ENCODE measurements at places on chromosomes 7 and 10. TPM values are rescaled to one million over a fixed set of nuclear protein-coding genes. Genes with fewer than 3 reads are reported as not detected.
A peak's percentile ranks its signal among the peaks of the same experiment; 100 is the strongest.

Gene ZNF727
- not detected for total RNA-seq

Gene TLX1
- not detected for total RNA-seq

Gene PDK4
- 227 TPM for total RNA-seq

DNA sequence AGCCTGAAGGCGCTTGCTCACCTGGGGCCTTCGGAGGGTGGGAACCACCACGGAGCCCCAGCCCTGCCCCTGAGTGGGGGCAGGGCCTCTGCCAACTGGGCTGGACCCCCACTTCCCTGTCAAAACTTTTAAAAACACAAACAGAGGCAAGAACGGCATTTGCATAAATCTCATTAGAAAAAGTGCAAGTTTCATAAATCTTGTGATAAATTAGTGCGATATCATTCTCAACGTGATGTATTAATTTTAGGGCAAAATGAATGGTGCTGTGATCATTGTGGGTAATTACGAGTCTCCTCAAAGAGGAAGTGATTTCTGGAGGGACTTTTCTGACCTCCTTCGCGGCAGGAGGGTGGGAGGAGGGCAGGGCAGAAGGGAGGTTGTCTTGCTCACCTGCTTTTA is 98.3 kb downstream of the CDH23 start:
- no peak for DNase-seq

GRCh38 chr7:38232502-38233366 is 40.7 kb downstream of the TARP start:
- DNase-seq, result peak; percentile 10
